ENCODE measurements at places on chromosomes 7 and 10. TPM values are rescaled to one million over a fixed set of nuclear protein-coding genes. Genes with fewer than 3 reads are reported as not detected.

DNA sequence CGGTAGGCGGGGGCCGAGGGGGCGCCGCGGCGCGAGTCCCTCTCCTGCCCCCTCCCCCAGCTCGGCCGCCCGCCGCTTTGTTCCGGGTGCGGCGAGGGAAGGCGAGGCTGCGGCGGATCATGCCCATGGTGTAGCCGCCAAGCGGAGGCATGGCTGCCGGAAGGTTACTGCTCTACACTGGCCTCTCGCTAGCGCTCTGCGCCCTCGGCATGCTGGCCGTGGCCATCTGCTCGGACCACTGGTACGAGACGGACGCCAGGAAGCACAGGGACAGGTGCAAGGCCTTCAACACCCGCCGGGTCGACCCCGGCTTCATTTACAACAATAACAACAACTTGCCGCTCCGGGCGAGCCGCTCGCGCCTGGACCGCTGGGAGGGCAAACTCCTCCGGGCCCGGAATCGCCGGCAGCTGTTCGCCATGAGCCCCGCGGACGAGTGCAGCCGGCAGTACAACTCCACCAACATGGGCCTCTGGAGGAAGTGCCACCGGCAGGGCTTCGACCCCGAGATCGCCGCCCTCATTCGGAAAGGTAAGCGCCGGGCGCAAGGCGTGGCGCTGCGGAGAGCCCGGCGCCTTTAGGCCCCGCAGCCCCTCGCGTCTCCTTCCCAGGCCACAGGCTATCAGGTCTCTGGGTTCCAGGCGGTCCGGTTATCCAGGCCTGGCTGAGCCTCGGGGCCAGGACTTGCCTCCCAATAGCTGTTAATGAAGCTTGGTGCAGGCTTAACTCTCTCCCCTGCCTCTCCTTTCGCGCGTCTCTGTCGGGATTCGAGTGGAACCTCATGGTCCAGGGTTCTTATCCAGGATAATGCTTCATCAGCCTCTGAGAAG lies 513 bp downstream of the TMEM178B start:
- H3K36me3 ChIP-seq: no peaks in the 10 kb centered on the region
- peak overlapping the region; percentile 57 for H3K4me3 ChIP-seq
- H3K27me3 ChIP-seq: peaks cover 3% of the 10 kb centered on the region
- peaks cover 7% of the 10 kb centered on the region for H3K4me1 ChIP-seq

- no peaks in the 10 kb centered on the region for H3K4me1 ChIP-seq
- no peaks in the 10 kb centered on the region for H3K36me3 ChIP-seq
- H3K27ac ChIP-seq: no peak overlapping the region
- no peak for DNase-seq
- H3K27me3 ChIP-seq: no peaks in the 10 kb centered on the region
Measured at GRCh38 chr7:102024005-102024768, 206.8 kb downstream of the CUX1 start.

DNA sequence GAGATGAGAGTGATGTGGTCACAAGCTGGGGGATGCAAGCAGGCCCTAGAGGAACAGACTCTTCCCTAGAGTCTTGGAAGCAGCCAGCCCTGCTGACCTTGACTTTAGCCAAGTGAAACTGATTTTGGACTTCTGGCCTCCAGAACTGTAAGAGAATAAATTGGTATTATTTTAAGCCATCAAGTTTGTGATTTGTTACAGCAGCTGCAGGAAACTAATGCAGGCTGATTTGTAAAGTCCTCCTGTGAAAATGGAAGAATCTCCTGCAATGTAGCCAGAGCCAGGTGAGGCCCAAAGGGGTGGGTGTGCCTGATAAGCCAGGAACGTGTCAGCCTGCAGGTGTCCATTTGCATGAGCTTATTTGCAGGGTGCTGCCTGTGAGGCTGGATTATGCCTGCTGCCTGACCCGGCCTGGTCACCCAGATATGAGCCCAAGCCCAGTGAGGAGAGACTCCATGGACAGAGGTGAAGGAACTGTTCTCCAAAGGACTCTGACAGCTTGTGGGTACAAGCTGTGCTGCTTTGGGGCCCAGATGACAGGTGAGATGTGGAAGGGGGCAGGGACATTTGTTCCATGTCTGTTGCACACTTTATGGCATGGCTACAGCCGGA lies 24.6 kb upstream of the PLEKHA1 start:
- DNase-seq: no peak
- no peak overlapping the region for H3K4me3 ChIP-seq
- H3K27me3 ChIP-seq: no peaks in the 10 kb centered on the region
- no peaks in the 10 kb centered on the region for H3K4me1 ChIP-seq
- no peaks in the 10 kb centered on the region for H3K36me3 ChIP-seq

DNA sequence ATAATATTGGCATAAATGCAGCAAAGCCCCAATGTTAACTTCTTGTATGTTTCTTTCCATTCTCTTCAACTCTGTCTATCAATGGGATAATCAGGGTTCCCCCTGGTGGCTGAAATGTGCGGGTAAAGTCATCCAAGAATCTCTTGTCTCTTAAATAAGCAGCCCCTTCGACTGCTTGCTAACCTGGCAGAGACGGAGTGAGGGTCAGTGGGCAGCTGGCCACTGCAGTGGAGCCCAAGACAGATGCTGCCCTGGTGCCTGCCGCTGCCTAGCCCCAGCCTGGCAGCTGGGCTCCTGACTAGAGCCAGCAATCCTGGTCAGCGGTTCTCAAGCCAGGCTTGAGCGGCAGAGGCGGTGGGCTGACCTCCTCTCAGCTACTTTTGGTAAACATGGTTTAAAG lies 248.9 kb downstream of the COBL start:
- no peaks in the 10 kb centered on the region for H3K27me3 ChIP-seq
- no peaks in the 10 kb centered on the region for H3K36me3 ChIP-seq
- H3K4me1 ChIP-seq: peaks cover 51% of the 10 kb centered on the region
- DNase-seq: peak; percentile 62
- peak overlapping the region; percentile 48 for H3K27ac ChIP-seq

- H3K4me3 ChIP-seq: no peak overlapping the region
- no peaks in the 10 kb centered on the region for H3K36me3 ChIP-seq
- no peak overlapping the region for H3K27ac ChIP-seq
Measured at GRCh38 chr10:7045891-7046599, 364.8 kb downstream of the SFMBT2 start.

- H3K4me3 ChIP-seq: no peak overlapping the region
- H3K27ac ChIP-seq: no peak overlapping the region
- no peak for DNase-seq
- H3K27me3 ChIP-seq: no peaks in the 10 kb centered on the region
- H3K36me3 ChIP-seq: no peaks in the 10 kb centered on the region
Measured at GRCh38 chr7:5094641-5095040, 49.0 kb downstream of the RBAK start.

The ANXA8L1 gene
- not detected for total RNA-seq

The C10orf105 gene
- not detected for total RNA-seq

The MALRD1 gene
- total RNA-seq: not detected

The TMEM196 gene
- 0.87 TPM for total RNA-seq

Measured in pancreas (tissue), 10 donors.